ENCODE measurements at places on chromosomes 11 and 22.

- DNase-seq: no peak
Measured at GRCh38 chr11:32531528-32531927, 52.1 kb upstream of the EIF3M start.

GRCh38 chr11:130202009-130202817 is 42.6 kb downstream of the ST14 start:
- no peak for DNase-seq

DNA sequence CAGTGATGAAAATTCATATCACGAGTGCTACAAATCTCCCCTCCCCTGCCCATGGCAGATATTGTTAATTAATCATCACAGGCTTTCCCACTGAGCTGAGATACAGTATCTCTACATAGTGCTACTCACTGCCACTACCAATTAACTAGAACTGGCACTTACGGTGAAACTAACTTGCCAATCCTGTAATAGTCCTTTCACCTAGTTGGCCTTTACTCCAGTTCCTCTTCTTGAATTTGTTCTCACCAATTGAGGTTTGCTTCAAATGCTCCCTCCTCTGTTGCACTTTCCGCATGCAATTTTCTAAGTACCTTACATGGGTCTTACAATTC is 11.9 kb upstream of the PRRG4 start:
- DNase-seq: no peak

DNA sequence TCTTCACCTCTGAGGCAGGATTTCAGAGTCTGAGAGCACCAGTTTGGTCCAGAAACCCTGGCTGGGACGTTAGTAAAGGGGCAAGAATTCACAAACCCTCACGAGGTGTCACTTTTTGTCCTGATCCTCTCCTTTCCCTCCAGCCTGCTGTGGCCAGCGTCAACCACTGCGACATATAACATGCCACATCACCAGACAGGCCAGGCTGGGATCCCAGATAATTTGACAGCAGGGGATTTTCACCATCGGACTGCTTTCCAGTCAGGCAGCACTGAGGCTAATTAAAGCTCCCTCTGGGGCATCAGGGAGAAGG is 36.8 kb upstream of the RBFOX2 start:
- no peak for DNase-seq

DNA sequence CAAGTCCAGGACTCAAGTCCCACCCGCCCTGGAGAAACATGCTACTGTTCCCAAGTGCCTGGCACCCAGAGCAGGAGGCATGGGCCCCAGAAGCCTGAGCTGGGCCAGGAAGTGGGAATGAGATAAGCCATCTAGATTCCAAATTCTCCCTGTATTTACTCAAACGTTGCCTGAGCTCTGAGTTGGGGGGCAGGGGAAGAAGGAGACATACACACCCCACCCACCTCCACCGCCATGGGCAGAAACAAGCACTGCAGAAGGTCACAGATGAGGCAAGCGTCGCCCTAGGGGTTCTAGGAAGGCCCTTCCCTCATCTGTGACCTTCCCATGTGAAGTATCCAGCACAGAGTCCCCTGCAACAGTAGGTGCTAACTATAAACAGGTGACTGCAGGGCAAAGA is 54.0 kb downstream of the PLEKHA7 start:
- DNase-seq: no peak

GRCh38 chr22:30611197-30611596 is 4.2 kb downstream of the TCN2 start:
- no peak for DNase-seq

- DNase-seq: peak; percentile 20
Measured at GRCh38 chr11:117597071-117597470, 199.9 kb downstream of the DSCAML1 start.

DNA sequence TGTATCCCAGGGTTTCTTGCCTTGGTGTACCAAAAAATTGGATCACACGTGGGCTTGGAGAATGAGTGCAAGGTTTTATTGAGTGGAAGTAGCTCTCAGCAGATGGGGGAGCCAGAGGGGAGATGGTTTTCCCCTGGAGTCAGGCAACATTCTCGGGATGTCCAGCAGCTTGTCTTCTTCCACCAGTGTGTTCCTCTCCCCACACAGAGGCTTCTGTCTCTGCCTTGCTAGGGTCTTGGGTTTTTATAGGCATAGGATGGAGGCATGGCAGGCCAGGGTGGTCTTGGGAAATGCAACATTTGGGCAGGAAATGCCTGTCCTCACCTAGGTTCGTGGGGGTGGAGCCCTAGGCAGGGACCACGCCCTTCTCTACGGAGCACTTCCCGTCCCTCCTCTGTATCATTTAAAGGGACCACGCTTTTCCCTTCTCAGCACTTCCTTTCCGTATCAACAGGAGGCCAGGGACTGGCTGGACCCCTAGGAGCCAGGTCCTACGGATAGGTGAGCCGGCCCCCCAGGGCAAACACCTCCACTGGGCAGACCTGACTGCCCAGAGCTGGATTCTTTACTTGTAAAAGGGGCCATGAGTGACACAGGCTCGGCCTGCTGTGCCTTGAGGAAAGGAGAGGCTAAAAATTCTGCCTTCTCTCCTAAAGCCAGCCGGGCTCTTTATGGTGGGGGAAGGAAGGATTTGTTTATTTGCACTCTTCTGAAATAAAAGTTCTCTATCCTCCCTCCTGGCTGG is 55.3 kb upstream of the CCDC188 start:
- DNase-seq: peak; percentile 36

GRCh38 chr11:113664069-113664980 is 41.8 kb downstream of the TMPRSS5 start:
- no peak for DNase-seq

- no peak for DNase-seq
Measured at GRCh38 chr22:41966607-41967240, 2.5 kb upstream of the SEPTIN3 start.

Data from stimulated activated CD4-positive, alpha-beta T cell treated with anti-CD3 and anti-CD28 coated beads, Interleukin-15, amount 100 ng/mL, for 48 hours (primary cell).